ENCODE measurements at places on chromosomes 4 and X.

DNA sequence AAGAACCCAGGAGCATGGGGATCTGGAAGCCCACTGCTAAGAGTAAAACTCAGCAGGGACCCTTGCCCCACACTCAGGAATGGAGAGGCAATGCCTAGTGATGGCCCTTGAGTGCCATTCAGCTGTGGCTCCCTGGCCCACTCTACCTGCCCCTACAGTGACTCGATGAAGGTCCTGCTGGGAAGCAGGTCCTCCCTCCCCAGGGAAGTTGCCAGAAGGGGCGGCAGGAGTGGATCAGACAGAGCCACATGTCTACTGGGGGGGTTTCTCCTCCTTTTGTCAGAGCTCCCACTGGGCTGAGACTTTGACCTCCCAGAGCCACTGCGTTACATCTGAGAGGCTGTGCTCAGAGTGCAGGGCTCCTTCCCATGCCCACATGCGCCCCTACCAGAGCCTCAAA, 1.2 kb downstream of the SLC10A3 start:
- no peak for DNase-seq

DNA sequence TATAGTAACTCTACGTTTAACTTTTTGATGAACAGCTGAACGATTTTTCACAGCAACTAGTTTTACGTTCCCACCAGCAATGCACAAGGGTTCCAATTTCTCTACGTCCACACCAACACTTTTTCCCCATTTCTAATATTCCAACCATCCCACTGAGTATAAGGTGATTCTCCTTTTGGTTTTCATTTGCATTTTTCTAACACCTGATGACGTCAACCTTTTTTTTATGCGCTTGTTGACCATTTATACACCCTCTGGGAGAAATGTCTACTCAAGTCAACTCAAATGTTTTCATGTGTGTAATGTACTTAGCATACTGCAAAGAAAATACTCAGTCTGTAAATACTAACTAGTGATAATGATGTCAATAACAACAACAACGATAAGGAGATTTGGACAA, 177.2 kb upstream of the TENM3 start:
- DNase-seq = no peak

DNA sequence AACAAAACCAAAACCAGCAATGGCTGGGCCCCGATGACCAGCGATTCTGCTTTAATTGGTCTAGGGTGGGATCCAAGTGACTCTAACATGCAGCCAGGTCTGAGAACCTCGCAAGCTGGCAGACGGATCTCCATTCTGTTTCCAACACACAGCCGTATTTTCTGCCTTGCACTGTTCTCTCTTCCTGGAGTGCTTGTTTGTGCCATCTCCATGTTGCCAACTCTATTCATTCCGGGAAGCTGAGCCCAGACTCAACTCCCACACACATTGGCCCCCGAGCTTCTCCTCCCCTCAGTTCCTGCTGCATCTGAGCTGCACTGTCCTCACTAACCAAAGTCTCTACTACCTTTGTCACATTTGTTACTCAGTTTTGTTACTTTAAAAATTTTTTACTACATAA, 35.6 kb downstream of the GEMIN8 start:
- DNase-seq = no peak

DNA sequence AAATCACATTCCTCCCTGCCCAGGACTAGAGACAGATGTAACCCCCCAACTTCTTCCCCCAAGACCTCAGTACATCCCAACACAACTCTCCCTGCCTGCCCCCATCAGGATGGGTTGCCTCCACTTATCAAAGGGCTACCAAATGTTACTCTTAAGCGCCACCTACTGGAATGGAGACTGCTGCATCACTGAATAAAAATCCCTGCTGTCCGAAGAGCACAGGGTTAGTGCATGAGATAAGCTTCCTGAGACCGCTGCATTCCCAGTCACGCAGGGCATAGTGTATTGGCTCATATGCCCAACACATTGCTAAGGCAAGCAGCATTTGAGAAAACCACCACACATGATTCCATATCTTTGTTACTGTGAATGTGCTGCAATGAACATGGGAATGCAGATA, 544.5 kb downstream of the PPP4R3C start:
- DNase-seq = no peak

DNA sequence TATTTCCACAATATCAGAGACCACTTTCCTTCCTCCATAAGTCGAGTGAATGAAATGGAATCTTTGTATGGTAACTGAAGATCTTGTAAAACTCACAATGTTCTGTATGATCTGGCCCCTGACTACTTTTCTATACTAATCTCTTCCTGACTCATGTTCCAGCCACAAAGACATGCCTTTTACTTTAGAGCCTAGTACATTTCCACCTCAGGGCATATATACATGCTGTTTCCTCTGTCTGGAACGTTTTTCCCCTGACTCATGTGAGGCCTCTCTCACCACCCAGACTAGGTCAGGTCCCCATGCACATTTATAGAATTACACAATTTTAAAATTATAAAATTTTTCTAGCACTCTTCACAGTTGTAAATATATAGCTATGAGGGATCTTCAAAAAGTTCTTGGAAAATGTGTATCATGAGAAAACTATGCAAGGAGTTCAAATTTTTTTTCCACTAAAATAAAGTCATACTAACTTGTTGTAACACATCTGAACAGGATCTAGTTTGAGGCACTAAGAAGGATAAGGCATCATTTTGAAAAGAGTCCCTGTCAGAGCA, 208.8 kb downstream of the SH2D1A start:
- DNase-seq = no peak

- no peak for DNase-seq
Measured at GRCh38 chr4:110004556-110004955, 91.9 kb downstream of the EGF start.

DNA sequence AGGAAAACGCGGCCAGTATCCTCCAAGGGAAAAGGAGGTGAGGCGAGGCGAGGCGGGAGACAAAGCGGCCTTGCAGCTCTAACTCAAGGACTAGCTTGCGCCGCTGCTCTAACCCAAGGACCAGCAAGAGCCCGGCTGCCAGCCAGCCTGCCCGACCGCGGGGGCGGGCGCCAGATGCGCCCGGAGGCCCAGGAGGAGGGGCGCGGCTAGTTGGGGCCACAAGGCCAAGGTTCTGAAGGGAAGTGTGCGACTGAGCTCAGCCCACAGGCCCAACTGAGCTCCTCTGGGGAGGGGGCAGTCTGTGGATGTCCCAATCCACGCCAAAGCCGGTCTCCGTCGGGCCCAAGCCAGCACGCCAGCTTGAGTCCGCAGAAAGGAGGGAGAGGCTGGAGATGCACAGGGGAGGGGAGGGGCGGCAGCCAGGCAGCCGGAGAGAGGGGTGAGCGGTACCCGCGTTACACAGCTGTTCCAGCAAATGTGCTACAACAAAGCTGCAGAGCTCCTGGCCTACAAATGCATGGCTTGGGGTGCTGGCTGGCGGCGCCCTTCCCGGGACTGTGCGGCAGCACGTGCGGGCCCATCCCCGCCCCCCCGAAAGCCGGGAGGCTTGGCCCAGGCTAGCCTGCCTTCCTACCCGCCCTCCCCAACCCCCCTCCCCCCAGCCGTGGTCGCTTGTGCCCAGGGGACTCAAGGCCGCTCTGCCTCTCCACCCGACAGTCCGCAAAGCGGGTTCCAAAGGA, 637 bp downstream of the AMER1 start:
- no peak for DNase-seq

- DNase-seq = no peak
Measured at GRCh38 chrX:103483720-103484119, 35.6 kb downstream of the RAB40A start.

DNA sequence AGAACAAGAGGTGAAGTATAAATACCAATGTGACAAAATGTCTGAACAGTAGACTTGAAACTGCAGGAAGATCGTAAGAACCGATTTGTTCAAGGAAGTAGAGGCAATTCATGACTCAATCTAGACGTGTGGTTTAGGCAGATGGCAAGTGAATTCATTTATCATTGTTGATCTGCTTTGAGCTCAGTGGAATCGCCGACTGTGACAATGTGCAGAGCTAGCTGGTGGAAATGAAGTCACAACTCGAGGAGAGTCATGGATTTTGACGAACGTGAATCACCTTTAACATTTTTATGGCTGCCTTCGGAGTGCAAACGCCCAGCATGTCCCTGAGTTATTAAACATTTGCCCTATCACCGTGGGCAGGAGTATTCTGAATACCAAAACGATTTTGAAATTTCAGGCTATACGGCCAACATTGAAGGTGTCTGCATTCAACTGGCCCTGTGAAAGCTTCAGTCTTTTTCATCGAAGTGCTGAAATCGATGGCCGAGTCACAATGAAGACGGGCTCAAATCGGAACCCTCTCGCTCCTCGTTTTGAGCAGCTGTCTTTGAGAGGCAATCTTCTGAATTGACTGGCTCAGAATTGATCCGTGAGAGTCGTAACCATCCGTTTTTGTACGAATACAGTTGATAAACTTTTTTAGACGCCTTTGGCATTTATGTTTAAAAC, 689 bp upstream of the OGT start:
- peak; percentile 61 for DNase-seq

DNA sequence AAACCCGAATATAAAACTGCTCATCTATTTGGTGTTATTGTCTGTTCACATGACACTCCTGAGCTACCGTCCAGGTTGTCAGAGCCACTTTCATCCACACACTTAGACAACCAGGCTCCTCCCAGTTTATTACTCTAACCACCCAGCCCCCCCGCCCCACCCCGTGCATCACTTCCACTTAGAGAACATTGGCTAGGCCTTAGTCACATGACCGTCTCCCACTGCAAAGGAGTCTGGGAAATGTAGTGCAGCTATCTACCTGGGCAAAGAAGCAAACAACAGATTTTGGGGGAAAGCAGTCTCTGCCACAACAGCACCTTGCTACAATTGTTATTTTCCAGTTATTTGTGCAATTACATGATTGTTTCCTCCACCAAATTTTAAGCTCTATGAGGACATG, 57.6 kb upstream of the RBPJ start:
- DNase-seq = no peak

DNA sequence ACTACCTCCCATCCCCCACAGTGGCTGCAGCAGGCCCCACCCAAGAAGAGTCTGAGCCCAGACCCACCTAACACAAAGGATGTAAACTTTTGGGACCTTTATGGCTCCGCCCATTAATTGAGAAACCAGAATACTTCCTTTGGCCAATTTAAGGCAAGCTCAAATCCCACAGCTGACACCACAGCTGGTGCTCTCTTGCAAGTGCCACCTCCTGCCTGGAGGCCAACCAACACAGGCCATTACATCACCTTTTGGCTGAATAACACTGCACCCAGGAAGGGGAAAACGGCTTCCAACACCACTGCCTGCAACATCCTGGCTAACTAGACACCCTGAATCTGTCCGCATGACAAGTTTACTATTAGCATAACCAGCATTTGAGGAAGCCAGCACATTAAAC, 248.8 kb downstream of the PRDM5 start:
- no peak for DNase-seq

GRCh38 chr4:185068837-185069236, 50.5 kb downstream of the HELT start:
- DNase-seq = no peak

- DNase-seq = no peak
Measured at GRCh38 chr4:56787380-56787779, 34.1 kb downstream of the SPINK2 start.

GRCh38 chrX:140064993-140065392, 99.7 kb upstream of the CXorf66 start:
- DNase-seq = no peak

GRCh38 chrX:149611623-149612175, 16.6 kb upstream of the HSFX2 start:
- DNase-seq = no peak

GRCh38 chr4:126583509-126583908, 1049.2 kb upstream of the INTU start:
- DNase-seq = no peak

GRCh38 chrX:153821066-153821465, 9.3 kb downstream of the PDZD4 start:
- no peak for DNase-seq

DNA sequence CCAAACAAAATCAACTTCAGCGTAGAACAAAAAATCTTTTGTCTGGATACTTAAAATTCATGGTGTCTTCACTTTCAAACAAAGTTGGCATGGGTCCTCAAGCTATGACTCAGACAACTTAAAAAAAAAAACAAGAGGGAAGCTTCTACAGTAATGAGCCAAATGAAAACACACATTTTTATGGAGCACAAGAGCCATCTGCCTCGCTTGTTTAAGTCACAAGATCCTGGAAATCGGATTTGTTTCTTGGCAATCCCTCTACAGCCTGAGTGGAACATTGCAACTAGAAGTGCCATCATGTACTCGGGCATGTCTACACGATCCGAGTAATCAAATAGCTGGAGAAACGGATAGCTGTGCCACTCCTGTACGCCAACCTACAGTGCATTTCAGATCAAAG, 22.6 kb downstream of the LAMP2 start:
- no peak for DNase-seq

DNA sequence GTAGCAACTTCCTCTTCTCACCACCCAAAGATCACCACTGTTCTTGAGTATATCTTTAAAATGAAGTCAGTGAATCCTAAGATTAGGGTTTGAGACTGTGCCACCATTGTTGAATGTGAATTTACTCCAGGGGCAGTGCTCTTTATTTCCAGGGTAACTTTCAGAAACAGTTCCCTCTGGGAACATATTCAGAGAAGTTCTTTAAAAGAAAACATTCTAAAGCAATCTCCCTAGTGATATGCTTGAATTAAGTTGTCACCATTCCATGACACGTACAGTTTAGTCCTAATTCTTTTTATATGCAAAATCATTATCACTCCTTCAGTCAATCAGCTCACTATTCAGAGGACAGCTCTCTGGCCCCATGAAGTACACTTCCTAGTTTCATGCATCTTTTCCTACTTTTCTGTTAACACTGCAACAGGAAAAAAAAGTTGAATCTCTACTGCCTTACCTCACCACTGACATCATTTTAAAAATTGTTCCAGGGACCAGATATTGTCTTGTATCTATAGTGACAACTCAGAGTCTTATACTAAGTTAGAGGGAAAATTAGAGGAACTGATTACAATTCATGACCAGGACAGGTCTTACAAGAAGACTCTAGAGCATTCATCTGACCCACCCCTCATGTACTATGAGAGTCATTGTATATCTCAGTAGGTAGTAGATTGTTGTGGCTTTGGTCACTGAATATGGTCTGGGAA, 49.8 kb downstream of the PARM1 start:
- DNase-seq = no peak

DNA sequence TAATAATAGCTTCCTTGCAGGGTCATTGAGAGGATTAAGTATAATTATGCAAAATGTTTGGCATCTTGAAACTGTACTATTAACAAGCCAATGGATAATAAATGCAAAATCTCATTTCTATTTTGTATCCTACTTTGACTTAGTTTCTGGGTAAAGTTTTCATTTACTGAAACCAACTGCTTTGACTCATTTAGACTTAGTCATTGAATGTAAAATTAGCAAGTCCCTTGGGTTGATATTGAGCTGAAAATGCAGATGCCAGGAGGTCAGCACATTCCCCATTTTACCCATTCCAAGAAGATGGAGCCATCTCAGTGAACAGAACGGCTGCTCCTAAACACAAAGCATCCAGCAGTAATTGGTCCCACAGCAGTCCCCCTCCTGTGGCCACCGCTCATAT, 74.7 kb upstream of the GATB start:
- DNase-seq = no peak

GRCh38 chr4:173382349-173382748, 11.6 kb downstream of the SAP30 start:
- DNase-seq = no peak

GRCh38 chr4:3042226-3042625, 32.1 kb downstream of the HTT-AS start:
- DNase-seq = no peak

- DNase-seq = no peak
Measured at GRCh38 chr4:177410566-177410965, 31.7 kb downstream of the AGA start.

GRCh38 chr4:3685081-3685645, 81.0 kb upstream of the ADRA2C start:
- DNase-seq = no peak

GRCh38 chr4:109171070-109171469, 131.4 kb downstream of the COL25A1 start:
- DNase-seq = no peak

Data from CD4-positive, alpha-beta T cell treated with Interferon alpha-2 for 1 hour (primary cell).